ENCODE measurements at places on chromosomes 16 and 17. TPM values are rescaled to one million over a fixed set of nuclear protein-coding genes. Genes with fewer than 3 reads are reported as not detected.

KRT34 gene
- total RNA-seq: not detected

HOXB7 gene
- total RNA-seq: 28.9 TPM

C16orf96 gene
- not detected for total RNA-seq

WDR90 gene
- 53.3 TPM for total RNA-seq

SBK1 gene
- total RNA-seq: 0.49 TPM

CD79B gene
- 12.5 TPM for total RNA-seq

SLC16A6 gene
- total RNA-seq: 3.0 TPM

TUBB3 gene
- 4.1 TPM for total RNA-seq

SHCBP1 gene
- total RNA-seq: 0.99 TPM

FBXO39 gene
- 0.23 TPM for total RNA-seq

TBC1D3B gene
- total RNA-seq: 13.6 TPM

SAMD14 gene
- 5.5 TPM for total RNA-seq

RHBDL1 gene
- total RNA-seq: 2.3 TPM

CCL22 gene
- total RNA-seq: not detected

WNT9B gene
- total RNA-seq: 1.1 TPM

STX1B gene
- total RNA-seq: 1.6 TPM

ZG16B gene
- 31.8 TPM for total RNA-seq

FXR2 gene
- 30.6 TPM for total RNA-seq

FASN gene
- 165 TPM for total RNA-seq

HOXB4 gene
- 28.7 TPM for total RNA-seq

KRTAP4-4 gene
- total RNA-seq: not detected

NXPH3 gene
- total RNA-seq: 9.2 TPM

RDM1 gene
- total RNA-seq: 1.1 TPM

NTHL1 gene
- total RNA-seq: 11.8 TPM

MOSMO gene
- total RNA-seq: 19.7 TPM

KRTAP4-6 gene
- not detected for total RNA-seq

ACSM2A gene
- not detected for total RNA-seq

ALDOA gene
- total RNA-seq: 1,279 TPM

NLGN2 gene
- total RNA-seq: 22.3 TPM

NPW gene
- not detected for total RNA-seq

PTGES3L gene
- 2.7 TPM for total RNA-seq

NRN1L gene
- not detected for total RNA-seq

CES5A gene
- 0.39 TPM for total RNA-seq

LGALS9B gene
- not detected for total RNA-seq

TBC1D3C gene
- not detected for total RNA-seq

PLEKHH3 gene
- 64.2 TPM for total RNA-seq

CBFB gene
- total RNA-seq: 53.5 TPM

MT1G gene
- 2.9 TPM for total RNA-seq

CLTC gene
- total RNA-seq: 293 TPM

KRTAP9-8 gene
- not detected for total RNA-seq

MYH1 gene
- 0.05 TPM for total RNA-seq

ARSG gene
- total RNA-seq: 19.4 TPM

PIPOX gene
- total RNA-seq: 2.8 TPM

NME4 gene
- 121 TPM for total RNA-seq

SCNN1B gene
- total RNA-seq: 55.8 TPM

GCSH gene
- 42.5 TPM for total RNA-seq

AANAT gene
- total RNA-seq: not detected

ZNF385C gene
- total RNA-seq: 1.2 TPM

TEKT5 gene
- 8.0 TPM for total RNA-seq

SPATA22 gene
- total RNA-seq: not detected

KRTAP3-1 gene
- not detected for total RNA-seq

KCTD5 gene
- total RNA-seq: 17.5 TPM

CLEC18A gene
- total RNA-seq: 2.2 TPM

SNX20 gene
- total RNA-seq: 1.8 TPM

All from ureter (tissue), 1 donor.